ENCODE measurements at places on chromosomes 13 and 19.

- no peaks in the 10 kb centered on the region for H3K4me1 ChIP-seq
- peak; percentile 94 for DNase-seq
- no peaks in the 10 kb centered on the region for H3K27me3 ChIP-seq
- no peaks in the 10 kb centered on the region for H3K36me3 ChIP-seq
- peak overlapping the region; percentile 26 for H3K4me3 ChIP-seq
- no peak overlapping the region for H3K27ac ChIP-seq
These were observed 15.9 kb downstream of the TICAM1 start for GRCh38 chr19:4815426-4816201.

DNA sequence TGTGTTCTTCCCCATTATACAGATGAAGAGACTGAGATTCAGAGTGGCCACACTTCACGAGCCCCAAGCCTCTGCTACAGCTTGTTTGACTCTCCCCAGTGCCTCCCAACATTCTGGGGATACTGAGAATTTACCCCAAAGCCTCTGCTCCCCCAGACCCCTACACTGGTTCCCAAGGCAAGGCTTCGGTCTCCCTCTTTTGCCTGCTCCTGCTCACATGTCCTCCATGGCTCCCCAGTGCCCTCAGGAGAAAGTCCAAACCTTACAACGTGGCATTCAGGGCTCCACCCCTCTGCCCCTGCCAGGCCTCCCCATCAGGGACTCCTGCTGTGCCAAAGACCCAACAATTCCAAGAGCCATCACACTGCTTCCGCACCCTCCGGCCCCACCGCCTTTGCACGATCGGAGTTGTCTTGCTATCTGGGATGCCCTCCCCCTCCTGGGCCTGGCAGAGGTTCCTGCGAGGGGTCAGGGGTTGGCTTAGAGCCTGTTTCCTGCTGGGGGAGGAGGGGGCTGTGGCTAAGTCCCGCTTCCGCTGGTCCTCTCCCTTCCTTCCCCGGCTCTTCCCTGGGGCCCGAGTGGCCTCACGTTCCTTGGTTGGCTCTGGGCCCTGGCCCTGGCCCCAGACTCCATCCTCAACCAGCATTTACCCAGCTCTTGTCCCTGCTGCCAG lies 15.4 kb downstream of the GTPBP3 start:
- no peaks in the 10 kb centered on the region for H3K36me3 ChIP-seq
- H3K4me3 ChIP-seq = no peak overlapping the region
- DNase-seq = no peak
- peaks cover 5% of the 10 kb centered on the region for H3K4me1 ChIP-seq

DNA sequence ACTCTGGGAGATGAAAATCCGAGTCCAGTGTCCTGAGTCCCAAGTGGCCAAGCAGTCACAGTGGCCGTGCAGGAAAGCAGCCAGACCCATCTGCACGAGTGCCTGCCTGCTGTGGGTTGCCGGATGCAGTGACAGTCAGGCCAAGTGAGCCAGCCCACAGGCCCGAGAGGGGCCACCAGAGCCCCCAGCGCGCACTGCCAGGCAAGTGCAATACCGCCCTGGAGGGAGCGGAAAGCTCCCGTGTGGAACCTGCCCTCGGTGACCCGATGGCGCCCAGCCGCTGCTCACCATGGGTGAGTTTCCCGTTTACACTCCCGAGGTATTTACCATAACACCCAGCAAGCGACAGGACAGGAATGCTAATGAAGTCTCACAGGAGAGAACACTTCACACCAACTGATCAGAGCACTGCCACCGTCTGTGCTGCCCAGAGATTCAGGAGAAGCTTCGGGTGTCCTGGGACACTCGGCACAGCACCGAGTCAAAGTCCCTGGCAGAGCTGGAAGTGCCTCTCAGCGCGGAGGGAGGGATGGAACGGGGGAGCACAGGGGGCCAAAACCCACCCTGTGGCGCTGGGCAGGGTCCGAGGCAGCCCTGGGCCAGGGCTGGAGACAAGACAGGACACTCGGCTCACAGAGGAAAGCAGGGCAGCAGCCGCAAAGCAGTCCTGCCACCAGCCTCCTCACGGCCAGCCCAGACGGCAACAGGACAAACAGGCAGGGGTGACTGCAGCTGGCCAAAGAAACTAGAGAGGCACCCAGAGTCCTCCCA lies 21.3 kb upstream of the TINCR start:
- H3K36me3 ChIP-seq = no peaks in the 10 kb centered on the region
- peaks cover 18% of the 10 kb centered on the region for H3K4me1 ChIP-seq
- H3K4me3 ChIP-seq = no peak overlapping the region
- DNase-seq = no peak
- H3K27ac ChIP-seq = no peak overlapping the region

GRCh38 chr13:98505217-98505616 lies 71.7 kb downstream of the STK24 start:
- no peaks in the 10 kb centered on the region for H3K27me3 ChIP-seq
- H3K36me3 ChIP-seq = no peaks in the 10 kb centered on the region
- H3K27ac ChIP-seq = no peak overlapping the region
- no peak overlapping the region for H3K4me3 ChIP-seq
- peaks cover 42% of the 10 kb centered on the region for H3K4me1 ChIP-seq

- no peaks in the 10 kb centered on the region for H3K36me3 ChIP-seq
- no peak overlapping the region for H3K4me3 ChIP-seq
- no peak overlapping the region for H3K27ac ChIP-seq
- DNase-seq = no peak
- no peaks in the 10 kb centered on the region for H3K4me1 ChIP-seq
These were observed 60.6 kb upstream of the SERP2 start for GRCh38 chr13:44312834-44313551.

GRCh38 chr13:37368501-37368900 lies 230.1 kb downstream of the POSTN start:
- DNase-seq = no peak
- no peak overlapping the region for H3K27ac ChIP-seq
- H3K4me3 ChIP-seq = no peak overlapping the region
- H3K36me3 ChIP-seq = no peaks in the 10 kb centered on the region
- H3K27me3 ChIP-seq = no peaks in the 10 kb centered on the region

GRCh38 chr19:48203222-48203793 lies 32.8 kb downstream of the ZSWIM9 start:
- no peaks in the 10 kb centered on the region for H3K36me3 ChIP-seq
- peak overlapping the region; percentile 57 for H3K4me3 ChIP-seq
- peaks cover 8% of the 10 kb centered on the region for H3K4me1 ChIP-seq
- no peaks in the 10 kb centered on the region for H3K27me3 ChIP-seq
- no peak for DNase-seq
- no peak overlapping the region for H3K27ac ChIP-seq

DNA sequence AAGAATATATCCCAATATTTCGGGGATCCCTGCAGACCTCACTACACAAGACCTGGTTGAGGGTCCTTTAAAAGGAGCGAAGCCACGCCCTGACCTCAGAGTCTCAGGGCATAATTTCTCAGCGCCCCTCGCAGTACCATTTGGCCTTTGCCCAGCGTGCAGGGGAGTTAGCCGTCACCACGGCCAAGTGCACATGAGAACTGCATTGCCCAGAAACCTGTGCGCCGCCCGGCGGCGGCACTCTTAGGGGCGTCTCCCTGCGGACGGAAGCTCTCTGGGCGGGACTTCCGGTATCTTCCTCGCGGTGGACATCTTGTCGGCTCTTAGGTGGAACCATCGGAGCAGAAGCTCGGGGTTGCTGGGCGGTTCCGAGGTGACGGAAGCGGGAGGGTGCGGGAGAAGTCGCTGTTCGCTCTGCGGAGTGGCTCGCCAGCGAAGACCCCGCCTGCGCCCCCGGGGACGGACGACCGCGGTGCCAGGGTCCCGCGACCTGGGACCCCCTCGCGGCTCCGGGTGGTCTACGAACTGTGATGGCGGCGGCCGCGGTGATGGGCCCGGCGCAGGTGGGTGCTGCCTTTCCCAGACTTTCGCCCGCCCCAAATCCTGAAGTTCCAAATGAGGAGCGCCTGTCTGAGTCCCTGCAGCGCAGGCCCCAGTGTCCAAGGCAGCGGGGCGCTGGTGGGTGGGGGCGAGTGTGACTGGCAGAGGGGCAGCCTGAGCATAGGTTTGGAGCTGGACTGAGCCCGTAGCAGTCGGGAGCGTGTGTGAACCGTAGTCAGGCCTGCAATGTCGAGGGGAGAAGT lies at the start of gene ZNF134:
Gene ZNF134, plus strand, starts transcription at position 302 of the 803 bp plus-strand sequence. CDS start 5,227 bp downstream, outside the sequence.
- H3K27ac ChIP-seq = no peak within 1 kb of the TSS
- peak; percentile 94 for DNase-seq
- peak within 1 kb of the TSS; percentile 94 for H3K4me3 ChIP-seq
- no peaks in the 10 kb centered on the region for H3K27me3 ChIP-seq

GRCh38 chr13:28503182-28503967 lies 8.4 kb upstream of the FLT1 start:
- DNase-seq = no peak
- peaks cover 6% of the 10 kb centered on the region for H3K27me3 ChIP-seq
- H3K36me3 ChIP-seq = no peaks in the 10 kb centered on the region
- H3K4me3 ChIP-seq = no peak overlapping the region
- H3K4me1 ChIP-seq = no peaks in the 10 kb centered on the region
- no peak overlapping the region for H3K27ac ChIP-seq

DNA sequence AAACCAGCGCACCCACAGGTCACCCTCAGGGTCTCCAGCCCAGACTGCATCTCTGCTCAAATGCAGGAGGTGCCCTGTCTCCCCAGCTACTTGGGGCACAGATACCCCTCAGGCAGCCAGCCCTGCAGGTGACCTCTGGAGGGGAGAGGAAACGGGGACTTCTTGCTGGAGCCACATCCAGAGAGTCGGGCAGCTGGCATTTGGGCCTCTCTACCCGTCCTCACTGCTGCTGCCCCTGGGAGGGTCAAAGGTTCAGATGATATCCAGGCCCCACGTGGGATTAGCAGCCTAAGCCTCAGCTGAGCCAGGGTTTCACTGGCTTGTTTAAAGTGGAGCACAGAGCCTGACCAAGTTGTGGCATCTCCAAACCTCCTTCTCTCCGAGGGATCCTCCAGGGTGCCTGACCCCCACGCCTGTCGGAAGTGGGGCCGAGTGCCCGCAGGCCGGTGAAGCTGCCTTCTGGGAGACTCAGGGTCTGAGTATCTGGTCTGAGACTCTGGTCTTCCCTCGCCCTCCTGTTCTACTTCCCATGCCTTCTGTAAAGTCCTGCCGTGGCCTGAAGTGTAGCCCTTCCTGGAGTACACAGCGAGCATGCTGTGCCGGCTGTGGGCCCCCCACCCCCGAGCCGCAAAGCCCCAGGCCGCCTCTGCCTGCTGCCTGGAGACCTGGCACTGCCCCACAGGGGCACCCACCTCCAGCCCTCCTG lies 2.1 kb downstream of the RASA3 start:
- peak overlapping the region; percentile 77 for H3K4me3 ChIP-seq
- peaks cover 37% of the 10 kb centered on the region for H3K4me1 ChIP-seq
- H3K36me3 ChIP-seq = no peaks in the 10 kb centered on the region
- peaks cover 44% of the 10 kb centered on the region for H3K27me3 ChIP-seq

- H3K36me3 ChIP-seq = no peaks in the 10 kb centered on the region
- H3K27me3 ChIP-seq = no peaks in the 10 kb centered on the region
- peak; percentile 57 for DNase-seq
- H3K4me3 ChIP-seq = no peak overlapping the region
- H3K27ac ChIP-seq = no peak overlapping the region
These were observed 24.4 kb downstream of the MYO1F start for GRCh38 chr19:8552810-8553209.

GRCh38 chr13:39485314-39485700 lies 117.7 kb downstream of the LHFPL6 start:
- H3K27me3 ChIP-seq = no peaks in the 10 kb centered on the region
- H3K4me3 ChIP-seq = no peak overlapping the region
- no peak for DNase-seq
- H3K27ac ChIP-seq = no peak overlapping the region

DNA sequence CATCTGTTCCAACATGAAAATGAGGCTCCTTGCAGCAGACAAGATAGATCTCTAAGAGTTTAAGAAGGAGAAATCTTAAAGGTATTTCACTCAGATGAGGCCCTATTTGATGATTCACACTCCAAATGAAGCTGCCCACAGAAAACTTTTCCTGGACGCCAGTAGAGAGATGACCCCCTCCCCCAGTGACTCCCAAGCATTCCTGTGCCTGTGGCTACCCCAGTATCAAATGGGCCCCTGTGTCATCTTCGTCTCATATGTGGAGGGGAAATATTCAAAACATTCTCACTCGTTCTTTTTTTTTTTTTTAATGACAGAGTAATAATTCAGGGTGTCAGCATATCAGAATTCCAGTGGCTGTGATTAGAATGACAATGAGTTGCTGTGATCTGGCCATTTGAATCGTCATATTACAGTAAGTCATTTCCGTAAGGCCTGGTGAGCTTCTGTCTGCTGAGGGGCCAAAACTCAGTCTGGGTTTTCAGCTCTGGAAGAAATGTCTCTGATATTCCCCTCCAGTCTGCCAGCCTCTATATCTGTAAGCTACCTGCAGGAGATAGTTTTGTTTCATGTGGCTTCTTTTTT lies 194.7 kb downstream of the URI1 start:
- no peaks in the 10 kb centered on the region for H3K27me3 ChIP-seq
- H3K27ac ChIP-seq = no peak overlapping the region
- H3K4me1 ChIP-seq = peaks cover 12% of the 10 kb centered on the region
- DNase-seq = no peak
- no peak overlapping the region for H3K4me3 ChIP-seq

DNA sequence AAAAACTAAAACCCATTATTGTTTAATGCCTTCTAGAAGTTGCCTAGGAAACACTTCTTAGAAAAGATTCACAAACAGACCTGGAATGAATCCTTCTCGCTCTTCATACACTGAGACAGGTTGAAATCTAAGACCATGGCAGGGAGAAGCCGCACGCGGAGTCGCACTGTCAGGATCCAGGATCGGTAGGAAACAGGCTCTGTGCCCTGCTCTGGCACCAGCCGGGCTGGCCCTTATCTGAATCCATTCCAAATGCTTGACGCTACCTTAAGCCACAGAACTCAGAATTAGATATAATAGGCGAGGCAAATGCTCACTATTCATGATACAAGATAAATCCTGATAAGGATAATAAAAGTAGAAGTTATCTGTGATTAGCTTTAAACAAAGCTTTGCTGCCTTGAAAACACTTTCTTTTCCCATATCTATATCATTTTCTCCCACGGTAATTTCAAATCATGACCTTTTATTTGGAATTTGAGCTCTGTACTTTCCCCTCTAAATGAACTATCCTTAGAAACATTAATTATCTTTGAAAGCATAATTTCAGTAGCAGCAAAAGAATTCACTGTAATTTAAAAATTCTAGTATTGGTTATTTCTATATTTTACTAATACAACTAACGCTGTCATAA lies 385.6 kb downstream of the IRS2 start:
- no peaks in the 10 kb centered on the region for H3K36me3 ChIP-seq
- H3K4me1 ChIP-seq = no peaks in the 10 kb centered on the region
- no peaks in the 10 kb centered on the region for H3K27me3 ChIP-seq
- peak; percentile 8 for DNase-seq
- H3K4me3 ChIP-seq = no peak overlapping the region

GRCh38 chr13:51158880-51159518 lies 47.9 kb upstream of the C13orf42 start:
- H3K36me3 ChIP-seq = no peaks in the 10 kb centered on the region
- H3K4me3 ChIP-seq = no peak overlapping the region
- no peak overlapping the region for H3K27ac ChIP-seq
- peaks cover 9% of the 10 kb centered on the region for H3K4me1 ChIP-seq
- no peaks in the 10 kb centered on the region for H3K27me3 ChIP-seq
